ENCODE measurements at places on chromosomes 5 and 9.

DNA sequence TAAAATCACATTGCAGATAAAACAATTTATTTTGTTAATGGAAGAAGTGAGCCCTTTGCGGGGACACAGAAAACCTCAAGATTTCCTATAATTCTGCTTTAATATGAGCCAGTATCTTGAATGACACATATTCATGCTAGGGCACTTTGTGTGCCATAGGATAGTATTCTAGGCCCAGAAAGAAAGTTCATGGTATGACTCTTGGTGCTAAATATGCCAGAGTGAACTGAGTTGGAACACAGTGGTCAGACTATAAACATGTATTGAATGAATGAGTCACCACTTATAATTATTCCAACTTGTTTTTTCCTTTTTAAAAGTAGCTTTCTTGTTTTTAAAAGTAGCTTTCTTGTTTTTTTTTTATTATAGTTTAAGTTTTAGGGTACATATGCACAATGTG is 46.0 kb downstream of the ADAMTS19 start:
- no peak for DNase-seq

GRCh38 chr5:174596429-174596828 is 128.0 kb upstream of the MSX2 start:
- DNase-seq: no peak

GRCh38 chr5:59501316-59501715 is 392.2 kb downstream of the PDE4D start:
- DNase-seq: no peak

DNA sequence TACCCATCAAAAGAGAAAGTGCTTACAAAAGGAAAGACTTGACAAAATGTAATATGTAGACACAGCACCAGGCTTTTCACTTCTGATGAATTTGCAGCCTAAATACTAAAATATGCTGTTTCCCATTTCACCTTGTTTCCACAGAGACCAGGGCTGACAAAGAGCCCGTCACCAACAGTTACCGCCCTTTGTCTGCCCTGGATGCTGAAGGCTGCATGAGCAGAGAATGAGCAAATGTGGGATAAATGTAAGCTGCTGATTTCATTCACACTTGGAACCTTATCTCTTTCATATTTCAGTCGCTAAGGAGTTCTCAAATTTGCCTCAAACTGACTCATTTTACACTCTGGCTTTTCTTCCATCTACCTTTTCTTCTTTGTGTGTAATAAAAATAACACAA is 213.9 kb downstream of the TMEM167A start:
- DNase-seq: no peak

DNA sequence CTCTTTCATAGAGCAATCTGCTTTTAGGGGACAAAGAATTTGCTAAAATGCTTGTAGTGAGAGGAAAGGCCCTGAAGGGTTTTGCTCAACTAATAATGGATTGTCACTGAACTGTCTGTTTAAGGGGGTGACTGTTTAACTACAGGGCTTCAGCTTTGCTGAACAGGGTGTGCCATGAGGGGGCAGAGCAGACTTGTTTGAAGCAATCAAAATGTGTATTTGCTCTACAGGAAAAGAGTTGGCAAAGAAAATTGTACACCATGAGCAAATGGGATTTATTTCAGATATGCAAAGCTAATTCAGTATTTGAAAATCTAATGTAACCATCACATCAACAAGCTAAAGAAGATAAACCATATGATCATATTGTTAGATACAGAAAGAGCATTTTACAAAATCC is 154.3 kb downstream of the GABRG2 start:
- no peak for DNase-seq

DNA sequence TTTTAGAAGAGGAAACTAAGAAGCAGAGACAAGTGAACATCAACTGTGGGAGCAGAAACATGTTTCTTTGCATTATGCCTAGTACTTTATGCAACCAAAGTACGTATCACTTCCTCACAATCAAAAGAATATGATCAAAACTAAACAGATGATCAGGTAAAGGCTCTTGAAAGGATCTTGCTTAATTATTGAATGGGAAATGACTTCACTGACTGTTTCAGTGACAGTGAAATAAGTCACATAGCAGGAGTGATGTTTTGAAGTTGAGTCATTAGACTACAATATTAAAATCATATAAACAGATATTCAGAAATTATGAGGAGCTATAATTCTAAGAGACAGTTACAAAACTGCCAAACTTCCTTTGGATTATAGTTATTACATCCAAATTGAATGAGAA is 527.3 kb downstream of the MTRR start:
- DNase-seq: no peak

Data from stimulated activated CD4-positive, alpha-beta T cell treated with anti-CD3 and anti-CD28 coated beads, Interleukin-1b, Interleukin-23, amount 100 ng/mL, for 24 hours (primary cell).